ENCODE measurements at places on chromosomes 7 and 10. TPM values are rescaled to one million over a fixed set of nuclear protein-coding genes. Genes with fewer than 3 reads are reported as not detected.

EBLN1 gene
- not detected for total RNA-seq

NUTM2E gene
- 0.15 TPM for total RNA-seq

GIMAP8 gene
- not detected for total RNA-seq

NRCAM gene
- 0.38 TPM for total RNA-seq

PRR15 gene
- 11.7 TPM for total RNA-seq

DIP2C gene
- total RNA-seq: 7.2 TPM

CCM2 gene
- total RNA-seq: 42.4 TPM

CUL2 gene
- total RNA-seq: 32.4 TPM

GRCh38 chr7:1068619-1069018 lies 19.3 kb upstream of the GPER1 start:
- no peak for DNase-seq

GRCh38 chr7:49174396-49174795 lies 250.0 kb downstream of the CDC14C start:
- DNase-seq: no peak

DNA sequence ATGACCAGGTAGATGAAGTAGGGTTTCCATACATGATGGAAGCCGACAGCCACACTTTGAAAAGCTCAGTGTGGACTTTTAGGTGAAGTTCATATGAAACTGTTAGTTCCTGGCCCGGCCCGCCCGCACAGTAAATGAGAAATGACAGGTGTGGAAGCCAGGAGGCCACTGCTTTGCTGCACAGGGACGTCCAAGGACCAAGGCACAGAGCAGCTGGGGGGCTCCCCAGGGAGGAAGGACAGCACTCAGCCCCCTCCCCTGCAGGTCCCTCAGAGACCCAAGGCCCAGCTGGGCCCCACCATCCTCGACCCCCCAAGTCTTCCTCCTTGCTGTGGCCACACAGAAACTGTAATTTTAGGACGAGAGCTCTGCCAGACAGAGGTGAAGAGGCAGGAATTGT lies 219.2 kb downstream of the PTPRN2 start:
- DNase-seq: no peak

GRCh38 chr10:68156373-68157185 lies 47.3 kb downstream of the MYPN start:
- DNase-seq: peak; percentile 41

GRCh38 chr10:105797234-105797890 lies 1156.3 kb downstream of the SORCS3 start:
- DNase-seq: peak; percentile 13

DNA sequence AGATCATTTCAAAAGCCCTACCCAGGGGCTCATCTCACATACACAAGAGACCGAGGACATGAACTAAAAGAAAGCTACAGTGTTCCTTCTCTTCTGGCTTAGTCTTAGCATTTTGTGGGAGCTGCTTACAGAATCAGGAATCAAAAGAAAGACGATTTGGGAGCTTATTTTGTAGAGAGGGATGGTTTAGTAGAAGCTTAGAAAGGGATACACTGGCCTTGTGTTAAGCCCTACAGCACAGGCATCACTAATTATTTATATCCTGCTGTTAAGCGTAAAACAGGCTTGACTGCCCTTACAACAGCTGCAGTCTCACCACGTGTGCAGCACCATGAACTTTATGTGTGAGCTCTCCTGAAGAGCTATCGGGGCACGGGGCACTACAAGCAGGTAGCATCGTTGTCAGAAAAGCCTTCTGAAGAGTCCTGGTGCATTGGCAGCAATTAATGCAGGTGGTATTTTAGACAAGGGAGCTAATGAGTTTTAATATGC lies 798.3 kb downstream of the NXPH1 start:
- DNase-seq: no peak

DNA sequence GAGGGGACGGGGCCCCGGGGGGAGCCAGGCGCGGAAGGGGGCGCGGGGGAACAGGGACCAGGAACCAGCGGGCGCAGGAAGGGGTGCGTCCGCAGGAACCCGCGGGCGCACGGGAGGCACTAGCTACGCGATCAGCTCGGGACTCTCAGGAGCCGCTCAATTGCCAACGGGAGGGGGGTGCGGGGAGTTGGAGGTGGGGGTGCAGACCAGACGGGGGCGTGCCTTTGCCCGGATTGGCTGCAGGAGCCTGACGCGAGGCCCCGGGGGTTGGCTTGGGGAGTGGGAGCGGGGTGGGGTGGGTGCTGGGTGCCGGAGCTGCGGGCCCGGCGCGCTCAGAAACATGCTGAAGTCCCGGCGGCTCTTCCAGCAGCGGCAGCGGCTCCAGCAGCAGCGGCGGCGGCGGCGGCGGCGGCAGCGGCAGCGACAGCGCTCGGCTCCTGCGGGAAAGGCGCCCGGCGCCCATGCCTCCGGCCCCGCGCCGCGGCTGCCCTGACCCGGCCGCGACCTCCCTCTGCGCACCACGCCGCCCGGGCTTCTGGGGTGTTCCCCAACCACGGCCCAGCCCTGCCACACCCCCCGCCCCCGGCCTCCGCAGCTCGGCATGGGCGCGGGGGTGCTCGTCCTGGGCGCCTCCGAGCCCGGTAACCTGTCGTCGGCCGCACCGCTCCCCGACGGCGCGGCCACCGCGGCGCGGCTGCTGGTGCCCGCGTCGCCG lies at the start of gene ADRB1:
ADRB1 (plus strand) TSS at position 335 of the 715 bp plus-strand sequence; CDS start at position 602, 267 bp downstream.
- peak; percentile 91 for DNase-seq

DNA sequence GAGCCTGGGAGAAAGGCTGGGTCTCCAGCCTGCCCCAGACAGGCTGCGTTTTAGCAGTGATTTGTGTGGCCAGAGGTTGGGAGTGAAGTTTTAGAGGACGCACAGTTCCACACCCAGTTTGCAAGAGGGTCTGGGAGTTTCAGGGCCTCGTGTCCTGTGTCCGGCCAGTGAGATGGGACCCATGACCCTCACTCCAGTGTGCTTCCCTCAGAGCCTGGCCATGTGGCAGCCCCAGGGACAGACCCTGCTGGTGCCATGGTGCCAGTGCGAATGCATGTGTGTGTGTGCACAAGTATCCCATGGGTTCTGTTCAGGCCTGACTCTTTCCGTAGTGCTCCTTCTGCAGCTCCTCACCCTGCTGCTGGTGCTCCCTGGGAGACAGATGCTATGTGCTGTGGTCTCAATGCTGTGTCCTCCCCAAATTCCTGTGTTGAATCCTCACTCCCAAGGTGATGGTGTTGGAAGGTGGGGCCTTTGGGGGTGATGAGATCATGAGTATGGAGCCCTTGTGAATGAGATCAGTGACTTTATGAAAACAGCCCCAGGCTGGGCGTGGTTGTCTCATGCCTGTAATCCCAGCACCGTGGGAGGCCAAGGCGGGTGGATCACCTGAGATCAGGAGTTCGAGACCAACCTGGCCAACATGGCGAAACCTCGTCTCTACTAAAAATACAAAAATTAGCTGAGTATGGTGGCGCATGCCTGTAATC lies 16.5 kb downstream of the ECHDC3 start:
- DNase-seq: no peak

DNA sequence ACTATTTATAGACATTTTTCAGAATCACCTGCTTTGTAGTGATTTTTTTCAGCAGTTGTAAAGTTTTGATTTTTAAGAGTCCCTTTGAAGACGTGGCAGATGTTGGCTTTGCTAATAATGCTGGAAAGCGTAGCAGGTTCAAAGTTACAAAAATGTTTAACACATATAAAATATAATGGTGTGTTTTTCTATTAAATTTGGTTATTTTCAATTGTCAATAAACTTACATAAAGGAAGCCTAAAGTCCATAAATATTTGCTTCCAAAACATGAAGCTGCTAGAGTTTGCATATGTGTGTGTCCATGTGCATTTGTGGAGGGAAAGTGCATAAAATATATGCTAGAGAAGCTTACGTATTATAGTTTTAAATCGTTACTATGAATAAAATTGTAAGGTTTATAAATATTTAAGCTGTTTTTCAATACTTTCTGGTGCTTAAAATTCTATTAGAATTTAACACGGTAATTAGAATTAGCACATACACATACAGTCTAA lies 3.7 kb downstream of the MEOX2 start:
- no peak for DNase-seq

- peak; percentile 91 for DNase-seq
Measured at GRCh38 chr10:1100691-1101368, 44.6 kb downstream of the WDR37 start.

- no peak for DNase-seq
Measured at GRCh38 chr7:116317907-116318306, 107.6 kb downstream of the TES start.

GRCh38 chr10:130570074-130570473 lies 433.9 kb downstream of the GLRX3 start:
- DNase-seq: no peak

GRCh38 chr7:155491812-155492211 lies 33.9 kb downstream of the EN2 start:
- DNase-seq: peak; percentile 68

- DNase-seq: peak; percentile 17
Measured at GRCh38 chr10:23525406-23525805, 86.5 kb downstream of the OTUD1 start.

DNA sequence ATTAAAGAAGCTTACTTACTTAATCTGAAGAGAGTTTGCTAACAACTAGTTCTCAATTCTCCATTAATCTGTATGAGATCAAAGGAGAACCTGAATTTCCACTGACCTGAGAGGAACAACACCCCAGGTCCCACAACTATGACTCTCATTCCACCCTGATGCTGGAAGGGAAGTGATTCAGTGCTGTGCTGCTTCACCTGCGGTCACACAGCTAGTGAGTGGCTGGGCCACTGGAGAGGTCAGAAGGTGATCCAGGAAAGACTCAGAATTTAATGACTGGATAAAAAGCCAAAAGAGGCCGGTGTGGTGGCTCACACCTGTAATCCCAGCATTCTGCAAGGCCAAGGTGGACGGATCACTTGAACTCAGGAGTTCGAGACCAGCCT lies 23.6 kb downstream of the SORBS1 start:
- no peak for DNase-seq

DNA sequence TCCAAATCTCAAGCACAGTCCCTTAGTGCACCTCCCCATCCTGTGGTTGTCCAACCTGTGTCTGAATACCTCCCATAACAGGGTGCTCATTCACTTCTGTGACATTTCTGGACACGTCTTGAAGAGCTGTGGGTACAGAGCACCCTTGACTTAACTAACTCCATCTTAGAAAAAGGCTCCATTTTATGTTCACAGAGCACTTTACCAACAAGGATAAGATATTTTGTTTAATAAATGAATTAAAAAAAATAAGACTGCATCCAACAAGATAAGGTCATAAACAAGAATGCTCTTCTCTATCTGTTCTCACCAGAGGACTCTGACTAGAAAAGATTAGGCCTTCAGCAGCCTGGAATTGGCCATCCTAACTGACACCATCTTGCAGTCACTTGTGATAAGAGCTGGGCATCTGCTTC lies 335.2 kb upstream of the ZNF32 start:
- DNase-seq: no peak

GRCh38 chr7:133945497-133945896 lies 181.6 kb upstream of the LRGUK start:
- no peak for DNase-seq
